ENCODE measurements at places on chromosomes 2 and 18.

DNA sequence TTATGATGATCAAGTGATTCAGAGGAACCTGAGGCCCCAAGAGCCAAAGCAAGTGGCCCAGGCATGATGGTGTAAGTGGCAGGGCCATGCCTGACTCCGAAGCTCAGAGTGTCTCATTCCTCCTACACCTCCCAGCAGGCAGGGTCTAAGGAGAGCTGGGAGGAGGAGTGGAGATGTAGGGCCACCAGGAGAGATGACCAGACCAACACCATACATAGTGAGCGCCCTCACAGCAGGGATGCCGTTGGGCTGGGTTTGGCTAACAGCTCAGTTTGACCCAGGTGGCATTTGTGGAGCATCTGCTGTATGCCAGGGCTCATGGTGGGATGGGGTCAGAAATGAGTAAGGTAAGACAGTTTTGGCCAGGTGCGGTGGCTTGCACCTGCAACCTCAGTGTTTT lies 80.7 kb downstream of the MARCO start:
- no peak for DNase-seq

DNA sequence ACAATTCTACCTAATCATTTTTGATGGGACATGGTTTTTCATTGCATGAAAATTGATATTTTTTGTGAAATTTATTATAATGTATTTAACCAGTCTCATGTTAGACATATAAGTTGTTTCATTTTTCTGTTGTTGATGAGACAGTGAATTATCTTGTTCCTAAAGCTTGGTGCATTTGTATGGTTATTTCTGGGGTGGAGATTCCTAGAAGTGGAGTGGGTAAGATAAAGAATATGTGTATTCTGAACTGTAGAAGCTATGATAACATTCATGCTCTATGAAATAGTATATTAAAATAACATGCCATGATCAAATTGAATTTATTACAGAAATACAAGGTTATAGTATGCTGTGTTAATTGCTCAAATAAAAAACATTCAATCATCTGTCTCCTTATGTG lies 69.2 kb downstream of the BOLA3 start:
- DNase-seq = no peak

- DNase-seq = no peak
These were observed 1097.2 kb upstream of the CNTNAP5 start for GRCh38 chr2:122927710-122928557.

- DNase-seq = no peak
These were observed 65.1 kb upstream of the AFF3 start for GRCh38 chr2:100207411-100207885.

DNA sequence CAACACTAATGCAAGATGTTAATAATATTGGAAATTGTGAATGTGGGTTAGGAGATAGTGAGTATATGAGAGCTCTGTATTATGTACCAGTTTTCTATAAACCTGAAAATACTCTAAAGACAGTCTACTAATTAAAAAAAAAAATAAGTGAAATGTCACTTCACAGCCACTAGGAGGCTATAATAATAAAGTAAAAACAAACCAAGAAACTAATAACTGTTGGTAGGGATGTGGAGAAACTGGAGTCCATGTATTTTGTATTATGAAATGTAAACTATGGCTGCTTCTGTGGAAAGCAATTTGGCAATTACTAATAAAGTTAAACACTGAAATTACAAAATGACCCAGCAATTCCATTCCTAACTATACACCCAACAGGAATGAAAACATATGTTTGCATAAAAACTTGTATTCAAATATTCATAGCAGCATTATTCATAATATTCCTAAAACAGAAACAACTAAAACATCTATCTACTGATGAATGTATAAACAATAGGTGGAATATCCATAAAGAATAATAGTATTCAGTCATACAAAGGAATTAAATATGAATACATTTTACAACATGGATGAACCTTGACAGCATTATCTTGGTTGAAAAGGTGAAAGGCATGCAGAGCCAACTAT lies 36.2 kb downstream of the CCDC178 start:
- DNase-seq = peak; percentile 2

- DNase-seq = no peak
These were observed 132.2 kb downstream of the ARL4C start for GRCh38 chr2:234364661-234365060.

GRCh38 chr2:180061546-180061945 lies 54.4 kb upstream of the CWC22 start:
- no peak for DNase-seq

Data from NCI-H446 treated with DMSO at 0.1 percent for 48 hours (cell line).